ENCODE measurements at places on chromosomes 5 and 9. TPM values are rescaled to one million over a fixed set of nuclear protein-coding genes. Genes with fewer than 3 reads are reported as not detected.

- no peak for DNase-seq
Measured at GRCh38 chr5:6483880-6484382, 35.3 kb downstream of the UBE2QL1 start.

DNA sequence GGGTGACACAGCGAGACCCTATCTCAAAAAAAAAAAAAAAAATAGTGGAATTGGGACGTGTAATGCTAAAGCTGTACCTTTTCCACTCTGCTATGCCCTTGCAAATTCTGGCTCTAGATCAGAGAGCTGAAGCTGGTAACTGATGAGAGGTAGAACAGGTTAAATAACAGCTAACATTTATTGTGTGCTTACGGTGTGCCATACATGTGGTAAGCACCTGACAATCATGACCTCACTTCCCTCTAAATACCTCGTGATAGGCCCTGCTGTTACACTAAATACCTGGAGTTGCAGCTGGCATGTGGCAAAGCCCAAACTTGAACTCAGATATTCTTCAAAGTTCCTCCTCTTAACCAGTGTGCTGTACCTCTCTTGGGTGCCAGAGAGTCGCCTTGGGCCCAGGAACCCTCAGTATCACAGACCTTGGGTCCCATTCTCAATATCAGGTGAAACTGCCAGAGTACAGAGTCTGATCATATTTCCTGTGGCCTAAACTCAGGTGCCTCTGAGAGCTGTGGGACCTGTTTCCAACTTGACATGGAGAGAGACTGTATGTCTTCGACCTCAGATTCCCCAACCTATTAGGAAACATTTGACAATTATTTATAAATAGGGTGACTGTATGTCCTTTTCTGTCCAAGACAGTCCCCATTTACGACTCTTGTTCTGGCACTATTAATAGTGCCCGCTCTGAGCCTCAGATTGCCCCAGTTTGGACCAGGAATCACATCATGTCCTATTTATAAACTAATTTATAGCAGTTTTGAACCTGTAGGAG lies 4.8 kb downstream of the ARL10 start:
- DNase-seq, result no peak

GRCh38 chr5:71475788-71476384 lies 20.4 kb downstream of the BDP1 start:
- no peak for DNase-seq

GRCh38 chr5:9126490-9126889 lies 419.4 kb downstream of the SEMA5A start:
- DNase-seq, result no peak

GRCh38 chr9:134316449-134317160 lies 9.7 kb upstream of the RXRA start:
- DNase-seq, result no peak

GRCh38 chr9:24545285-24545684 lies 412 bp downstream of the IZUMO3 start:
- DNase-seq, result no peak

SHC3 gene
- total RNA-seq, result 1.3 TPM

SH2D3C gene
- 1.3 TPM for total RNA-seq

BARHL1 gene
- total RNA-seq, result not detected

PCDHA6 gene
- 4.5 TPM for total RNA-seq

ARL14EPL gene
- not detected for total RNA-seq

SH3RF2 gene
- total RNA-seq, result 0.66 TPM

CDO1 gene
- 12.2 TPM for total RNA-seq

SLC6A3 gene
- 0.61 TPM for total RNA-seq

CYLC2 gene
- not detected for total RNA-seq

NTRK2 gene
- not detected for total RNA-seq

SMIM33 gene
- not detected for total RNA-seq

All from H9 (cell line).